ENCODE measurements at places on chromosomes 16 and 17.

DNA sequence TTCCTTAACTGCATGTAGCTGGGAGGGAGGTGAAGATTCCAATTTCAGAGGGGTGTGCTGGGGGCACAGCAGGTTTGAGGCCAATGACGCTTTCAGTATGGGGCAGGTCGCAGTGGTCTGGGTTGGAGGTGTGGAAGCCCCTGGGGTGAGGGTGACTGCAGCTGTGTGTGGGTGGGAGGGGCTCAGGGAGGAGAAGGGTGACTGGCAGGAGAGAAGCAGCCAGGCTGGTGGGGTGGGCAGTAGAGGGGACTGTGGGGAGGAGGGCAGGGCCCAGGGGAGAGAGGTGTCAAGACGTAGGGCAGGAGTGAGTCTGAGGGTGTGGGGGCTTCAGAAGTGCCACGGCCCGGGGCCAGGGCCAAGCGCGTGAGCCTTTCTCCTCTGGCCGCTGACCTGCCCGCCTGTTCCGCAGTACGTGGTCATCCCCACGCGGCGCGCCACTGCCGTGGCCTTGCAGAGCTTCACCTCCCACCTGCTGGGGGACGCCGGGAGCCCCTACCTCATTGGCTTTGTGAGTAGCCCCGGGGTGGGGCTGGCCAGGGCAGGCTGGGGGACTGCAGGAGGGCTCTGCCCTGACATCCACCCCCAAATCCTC, 19.4 kb downstream of the MYBBP1A start:
- DNase-seq = no peak

GRCh38 chr17:82114872-82115271, 16.8 kb upstream of the FASN start:
- no peak for DNase-seq

GRCh38 chr16:17369421-17370222, 101.1 kb downstream of the XYLT1 start:
- peak; percentile 32 for DNase-seq

- no peak for DNase-seq
Measured at GRCh38 chr17:57968456-57968855, 13.2 kb upstream of the CUEDC1 start.

GRCh38 chr16:55487048-55487803, 8.2 kb downstream of the MMP2 start:
- no peak for DNase-seq

DNA sequence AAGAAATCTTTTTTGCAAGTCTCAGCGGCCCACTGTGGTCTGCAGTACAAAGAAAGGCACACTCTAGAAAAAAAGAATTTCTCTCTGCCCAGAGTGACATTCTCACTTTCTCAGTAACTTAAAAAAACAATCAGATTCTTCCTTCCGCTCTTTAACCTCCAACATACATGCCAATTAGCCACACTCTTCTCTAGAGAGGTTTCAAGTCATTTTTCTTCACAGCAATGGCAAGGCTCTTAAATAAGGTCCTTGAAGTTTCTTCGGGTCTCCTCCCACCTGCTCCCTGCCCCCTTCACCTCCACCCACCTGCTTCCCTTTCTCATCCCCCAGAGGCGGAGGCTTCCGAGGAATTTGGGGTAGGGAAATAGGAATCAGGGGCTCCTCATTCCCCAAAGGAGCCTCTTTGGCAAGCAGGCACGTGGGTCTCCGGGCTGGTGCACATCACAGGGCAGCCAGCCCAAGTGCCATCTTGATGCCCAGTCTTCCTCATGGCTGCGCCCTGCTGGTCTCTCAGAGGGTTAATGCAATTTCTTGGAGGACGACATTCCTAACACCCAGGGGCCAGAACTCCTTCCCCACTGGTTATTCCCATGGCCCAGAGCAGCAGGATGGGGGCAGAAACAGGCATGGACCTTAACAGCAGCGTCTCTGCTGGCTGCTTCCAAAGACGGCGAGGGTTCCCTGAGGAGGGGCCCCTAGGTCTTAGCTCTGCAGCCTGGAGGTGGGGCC, 855 bp upstream of the MEOX1 start:
- no peak for DNase-seq

DNA sequence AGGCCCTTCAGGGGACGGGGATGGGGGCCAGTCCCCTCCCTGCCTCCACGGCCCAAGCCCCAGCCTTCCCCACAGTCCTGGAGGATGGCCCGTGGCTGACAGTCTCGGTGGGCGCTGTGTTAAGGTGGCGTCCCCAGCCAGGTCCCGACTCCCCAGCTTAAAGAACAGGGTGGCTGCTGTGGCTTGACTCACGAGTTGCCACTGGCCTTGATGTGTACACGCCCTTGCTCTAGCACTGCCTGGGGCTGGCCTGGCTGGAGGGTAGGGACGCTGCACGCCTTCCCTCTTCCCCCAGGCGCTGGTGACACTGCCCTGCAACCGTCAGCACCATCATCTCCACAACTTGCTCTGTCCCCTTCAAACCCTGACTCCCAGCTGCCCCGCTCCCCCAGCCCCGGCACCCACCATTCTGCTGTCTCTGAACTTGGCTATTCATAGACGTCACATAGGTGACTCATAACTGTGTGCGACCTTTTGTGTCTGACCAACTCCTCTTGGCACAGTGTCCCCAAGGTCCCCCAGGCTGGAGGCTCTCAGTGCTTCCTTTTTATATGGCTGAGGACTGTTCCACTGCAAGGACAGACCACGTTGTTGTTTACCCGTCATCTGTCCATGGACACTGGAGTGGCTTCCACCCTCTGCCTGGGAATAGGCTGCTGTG, 6.3 kb downstream of the GNPTG start:
- DNase-seq = no peak

DNA sequence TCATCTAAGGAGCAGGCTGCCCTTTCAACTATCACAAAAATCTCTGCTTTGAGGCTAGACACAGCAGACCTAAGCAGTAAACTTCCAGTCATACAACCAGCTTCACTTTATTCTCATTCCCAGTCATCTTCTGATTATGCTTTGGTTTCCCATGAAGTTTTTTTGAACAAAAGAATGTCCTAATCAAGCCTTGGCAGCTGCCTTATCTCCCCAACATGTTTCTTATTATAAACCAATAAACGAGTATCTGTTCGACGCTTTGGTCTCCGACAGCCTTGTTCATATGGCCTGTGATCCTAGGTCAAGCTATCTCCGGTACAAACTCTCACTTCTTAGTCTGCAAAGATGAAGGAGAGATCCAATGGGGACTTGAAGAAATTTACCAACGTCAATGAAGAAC, 47.4 kb upstream of the CDYL2 start:
- DNase-seq = no peak

DNA sequence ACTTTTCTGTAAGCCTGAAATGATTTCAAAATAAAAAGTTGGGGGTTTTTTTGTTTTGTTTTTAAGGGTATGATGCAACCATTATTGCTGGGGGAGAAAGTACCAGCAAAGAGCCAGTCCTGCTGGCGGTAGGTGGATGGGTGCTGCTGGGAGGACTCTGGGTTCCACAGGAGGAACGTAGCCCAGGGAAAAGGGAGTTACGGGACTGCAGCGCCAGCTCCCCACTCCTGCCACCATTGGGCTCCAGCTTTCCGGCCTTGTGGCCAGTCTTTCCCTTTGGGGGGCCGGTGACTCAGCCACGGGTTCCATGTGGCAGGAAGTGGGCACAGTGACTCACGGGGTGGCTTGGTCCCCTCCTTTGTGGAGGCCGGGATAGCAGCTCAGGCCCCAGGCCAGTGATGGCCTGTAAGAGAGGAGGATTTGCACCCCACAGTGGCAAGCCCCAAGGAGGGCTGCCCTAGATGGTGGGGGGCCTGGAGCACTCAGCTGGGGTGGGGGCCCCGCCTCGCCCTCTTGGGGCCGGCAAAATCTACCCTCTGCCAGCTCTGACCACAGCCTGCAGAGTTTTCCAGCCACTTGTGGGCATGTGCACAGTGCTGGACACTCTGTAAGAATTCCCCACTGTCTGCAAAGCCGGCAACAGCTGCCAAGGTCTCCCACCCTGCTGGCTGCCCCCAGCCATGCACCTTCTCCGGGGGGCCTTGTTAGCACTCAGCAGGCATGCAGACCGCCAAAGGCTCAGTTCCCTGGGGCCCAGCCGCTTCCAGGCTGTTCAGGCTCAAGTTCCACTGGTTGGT, 30.4 kb downstream of the SOCS3 start:
- no peak for DNase-seq

- DNase-seq = no peak
Measured at GRCh38 chr17:82920150-82920549, 80.3 kb upstream of the ZNF750 start.

- no peak for DNase-seq
Measured at GRCh38 chr17:67531291-67531690, 154.2 kb downstream of the PITPNC1 start.

- no peak for DNase-seq
Measured at GRCh38 chr16:85750827-85751697, at the start of gene C16orf74. C16orf74 (minus strand) TSS chr16:85751096; CDS start chr16:85735217, 15,879 bp downstream.

DNA sequence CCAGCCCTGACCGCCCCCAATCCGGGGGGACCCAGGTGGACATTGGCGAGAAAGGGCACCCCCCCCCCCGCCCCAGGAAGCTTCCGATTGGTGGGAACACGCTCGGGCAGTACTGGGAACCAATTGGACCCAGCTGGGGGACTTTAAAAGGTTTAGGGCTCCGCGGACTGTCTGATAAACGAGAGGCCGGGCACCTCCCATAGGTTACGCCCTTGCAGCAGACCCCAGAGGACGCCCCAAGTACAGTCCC, 245 bp downstream of the TMEM256 start:
- no peak for DNase-seq
